ENCODE measurements at places on chromosomes 1 and 21. TPM values are rescaled to one million over a fixed set of nuclear protein-coding genes. Genes with fewer than 3 reads are reported as not detected.

TENT5C gene
- total RNA-seq: 17.0 TPM

DNA sequence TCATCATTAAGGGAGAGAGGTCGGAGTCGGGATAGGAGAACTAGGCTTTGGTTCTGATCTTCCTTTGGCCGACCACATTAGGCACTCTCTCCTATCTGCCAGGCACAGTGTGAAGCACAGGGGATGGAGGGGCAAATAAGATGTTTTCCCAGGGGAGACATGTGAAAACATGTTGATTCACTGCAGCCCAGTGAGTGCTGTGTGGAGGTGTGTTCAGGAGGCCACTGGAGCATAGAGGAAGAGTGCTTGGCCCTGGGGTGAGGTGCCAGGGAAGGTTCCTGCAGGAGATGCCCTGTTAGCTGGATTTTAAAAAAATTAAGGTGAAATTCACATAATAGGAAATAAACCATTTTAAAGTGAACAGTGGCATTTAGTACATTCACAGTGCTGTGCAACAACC lies 3.7 kb downstream of the VANGL2 start:
- H3K27me3 ChIP-seq: no peaks in the 10 kb centered on the region
- H3K4me1 ChIP-seq: no peaks in the 10 kb centered on the region
- peak; percentile 9 for DNase-seq
- no peak overlapping the region for H3K4me3 ChIP-seq
- H3K36me3 ChIP-seq: no peaks in the 10 kb centered on the region

DNA sequence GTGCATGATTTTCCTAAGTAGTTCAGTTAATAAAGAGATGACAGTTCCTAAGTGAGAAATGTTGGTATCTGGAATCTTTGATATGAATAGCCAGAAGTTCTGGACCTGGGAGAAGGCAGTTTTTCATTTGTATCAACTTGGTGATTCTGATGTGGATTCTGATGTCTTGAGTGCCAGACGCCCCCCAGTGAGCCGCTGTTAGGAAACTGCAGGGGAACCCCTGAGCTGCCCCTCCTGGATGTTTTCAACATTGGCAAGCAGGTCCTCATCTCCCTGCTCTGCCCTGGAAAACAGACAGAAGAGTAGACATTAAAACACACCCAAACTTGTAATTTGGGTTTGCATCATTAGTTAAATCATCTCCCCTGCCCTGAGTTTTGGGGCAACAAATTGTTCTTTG lies 7.4 kb downstream of the ETS2 start:
- H3K36me3 ChIP-seq: peaks cover 73% of the 10 kb centered on the region
- no peaks in the 10 kb centered on the region for H3K27me3 ChIP-seq
- DNase-seq: no peak
- H3K4me1 ChIP-seq: peaks cover 43% of the 10 kb centered on the region
- peak overlapping the region; percentile 99 for H3K27ac ChIP-seq

- H3K27ac ChIP-seq: no peak overlapping the region
- H3K4me3 ChIP-seq: no peak overlapping the region
- H3K36me3 ChIP-seq: no peaks in the 10 kb centered on the region
- peak; percentile 55 for DNase-seq
- H3K27me3 ChIP-seq: no peaks in the 10 kb centered on the region
Measured at GRCh38 chr1:234957330-234958065, 171.1 kb downstream of the TOMM20 start.

PIGK gene
- total RNA-seq: 15.9 TPM

DNAH14 gene
- 7.7 TPM for total RNA-seq

DNA sequence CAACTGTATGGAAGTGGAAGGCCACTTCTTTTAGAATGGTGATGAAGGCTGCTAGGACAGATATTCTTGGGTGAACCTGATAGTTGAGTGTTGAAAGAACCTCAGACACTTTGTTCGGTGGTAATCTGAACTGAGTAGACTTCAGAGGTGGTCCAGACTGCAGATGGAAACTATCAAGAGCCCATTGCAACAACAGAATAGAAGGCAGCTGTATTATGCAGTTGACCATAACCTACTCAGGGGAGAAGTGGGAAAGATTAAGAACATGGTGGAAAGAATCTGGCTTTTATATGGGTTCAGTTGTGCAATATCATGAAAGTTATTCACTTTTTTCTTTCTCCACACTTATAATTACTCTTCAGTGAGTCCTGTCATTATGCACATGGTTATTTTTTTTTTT lies 194.0 kb downstream of the KCNK2 start:
- H3K36me3 ChIP-seq: no peaks in the 10 kb centered on the region
- DNase-seq: no peak
- no peak overlapping the region for H3K27ac ChIP-seq
- H3K27me3 ChIP-seq: no peaks in the 10 kb centered on the region
- H3K4me3 ChIP-seq: no peak overlapping the region

PRDM16 gene
- total RNA-seq: 3.3 TPM

- DNase-seq: no peak
- H3K27ac ChIP-seq: no peak overlapping the region
- no peak overlapping the region for H3K4me3 ChIP-seq
- no peaks in the 10 kb centered on the region for H3K4me1 ChIP-seq
- H3K36me3 ChIP-seq: no peaks in the 10 kb centered on the region
- no peaks in the 10 kb centered on the region for H3K27me3 ChIP-seq
Measured at GRCh38 chr1:185610954-185611353, 123.2 kb upstream of the HMCN1 start.

TNFSF18 gene
- not detected for total RNA-seq

GRCh38 chr21:42839271-42840231 lies 39.8 kb downstream of the WDR4 start:
- peaks cover 20% of the 10 kb centered on the region for H3K36me3 ChIP-seq
- DNase-seq: peak; percentile 56
- H3K27me3 ChIP-seq: no peaks in the 10 kb centered on the region
- no peaks in the 10 kb centered on the region for H3K4me1 ChIP-seq
- no peak overlapping the region for H3K4me3 ChIP-seq

DNA sequence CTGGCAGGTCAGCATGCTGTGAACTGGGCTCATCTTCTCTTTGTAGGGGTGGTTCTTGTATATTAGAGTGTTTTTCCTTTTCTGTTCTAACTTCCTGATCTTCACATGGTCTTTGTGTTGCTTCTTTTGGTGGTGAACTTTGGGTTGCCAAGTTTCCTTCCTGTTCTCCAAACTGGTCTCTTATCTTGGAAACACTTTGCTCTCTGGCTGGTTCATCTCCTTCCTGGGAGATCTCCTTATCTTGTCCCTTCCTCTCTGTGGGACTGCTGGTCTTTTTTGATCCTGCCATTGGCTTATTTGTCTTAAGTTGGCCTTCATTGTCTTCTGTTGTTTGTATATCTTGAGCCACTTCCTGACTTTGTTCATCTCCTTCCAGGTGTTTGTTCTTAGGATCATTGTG lies 2.1 kb downstream of the TCHHL1 start:
- no peak overlapping the region for H3K27ac ChIP-seq
- no peaks in the 10 kb centered on the region for H3K4me1 ChIP-seq
- H3K27me3 ChIP-seq: no peaks in the 10 kb centered on the region
- DNase-seq: no peak
- no peaks in the 10 kb centered on the region for H3K36me3 ChIP-seq
